ENCODE measurements at places on chromosomes 6 and 20. TPM values are rescaled to one million over a fixed set of nuclear protein-coding genes. Genes with fewer than 3 reads are reported as not detected.

- no peak overlapping the region for H3K27ac ChIP-seq
- no peaks in the 10 kb centered on the region for H3K27me3 ChIP-seq
- H3K4me1 ChIP-seq = no peaks in the 10 kb centered on the region
- DNase-seq = no peak
Observed at GRCh38 chr6:123994891-123995635, 191.4 kb downstream of the NKAIN2 start.

- H3K27ac ChIP-seq = peak overlapping the region; percentile 62
- peak; percentile 81 for DNase-seq
- peaks cover 30% of the 10 kb centered on the region for H3K4me1 ChIP-seq
- no peaks in the 10 kb centered on the region for H3K36me3 ChIP-seq
- H3K4me3 ChIP-seq = no peak overlapping the region
Observed at GRCh38 chr20:57323034-57323433, 6.6 kb upstream of the SPO11 start.

DNA sequence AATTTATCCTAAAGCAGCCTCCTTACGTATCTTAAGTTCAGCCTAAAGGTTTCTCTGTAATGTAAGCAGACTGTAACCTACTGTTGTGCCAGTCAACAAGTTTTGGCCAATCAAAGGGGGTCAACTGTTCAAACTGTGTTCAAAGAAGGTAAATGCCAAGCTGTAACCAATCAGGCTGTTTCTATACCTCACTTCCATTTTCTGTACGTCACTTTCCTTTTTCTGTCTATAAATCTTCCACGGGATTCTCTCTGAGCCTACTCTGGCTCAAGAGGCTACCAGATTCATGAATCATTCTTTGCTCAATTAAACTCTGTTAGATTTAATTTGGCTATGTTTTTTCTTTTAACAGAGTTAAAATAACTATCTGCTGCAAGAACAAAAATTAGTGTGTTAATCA lies 5.1 kb upstream of the CALHM6 start:
- H3K4me1 ChIP-seq = peaks cover 2% of the 10 kb centered on the region
- H3K27ac ChIP-seq = no peak overlapping the region
- no peaks in the 10 kb centered on the region for H3K36me3 ChIP-seq
- DNase-seq = no peak
- no peak overlapping the region for H3K4me3 ChIP-seq

DNA sequence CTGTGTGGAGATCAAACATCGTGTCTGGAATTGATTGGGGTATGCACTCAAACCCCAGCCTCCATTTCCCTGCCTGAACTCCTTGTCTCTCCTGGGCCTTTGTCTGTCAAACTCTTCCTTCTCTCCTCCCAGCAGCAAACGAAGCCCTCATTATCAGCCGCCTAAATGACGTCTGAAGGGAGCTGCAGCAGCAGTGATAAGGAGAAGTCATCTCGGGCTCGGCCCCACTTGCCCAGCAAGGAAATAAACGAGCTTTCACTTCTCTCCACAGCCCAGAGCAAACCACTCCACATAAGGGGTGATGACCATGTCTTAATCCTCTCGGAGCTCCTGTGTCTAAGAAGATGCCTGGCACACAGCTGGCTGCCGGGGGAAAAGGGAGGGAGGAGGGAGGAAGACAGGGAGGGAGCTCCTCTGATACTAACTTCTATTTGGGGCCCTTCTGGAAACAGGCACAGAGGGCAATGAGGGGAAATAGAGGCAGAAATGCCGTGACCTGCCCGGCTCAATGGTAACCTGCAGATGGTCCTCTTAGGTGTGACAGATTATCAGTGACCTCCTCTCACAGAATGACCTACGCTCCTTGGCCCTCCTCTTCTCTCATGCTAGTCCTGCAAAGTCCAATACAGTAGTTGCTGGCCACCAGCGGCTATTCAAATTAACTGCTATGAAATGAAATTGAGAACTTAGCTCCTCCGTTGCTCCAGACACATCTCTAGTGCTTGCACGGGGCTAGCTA lies 100.4 kb downstream of the PXDC1 start:
- no peak overlapping the region for H3K4me3 ChIP-seq
- H3K27me3 ChIP-seq = peaks cover 3% of the 10 kb centered on the region
- DNase-seq = no peak
- H3K36me3 ChIP-seq = no peaks in the 10 kb centered on the region
- H3K27ac ChIP-seq = no peak overlapping the region

DNA sequence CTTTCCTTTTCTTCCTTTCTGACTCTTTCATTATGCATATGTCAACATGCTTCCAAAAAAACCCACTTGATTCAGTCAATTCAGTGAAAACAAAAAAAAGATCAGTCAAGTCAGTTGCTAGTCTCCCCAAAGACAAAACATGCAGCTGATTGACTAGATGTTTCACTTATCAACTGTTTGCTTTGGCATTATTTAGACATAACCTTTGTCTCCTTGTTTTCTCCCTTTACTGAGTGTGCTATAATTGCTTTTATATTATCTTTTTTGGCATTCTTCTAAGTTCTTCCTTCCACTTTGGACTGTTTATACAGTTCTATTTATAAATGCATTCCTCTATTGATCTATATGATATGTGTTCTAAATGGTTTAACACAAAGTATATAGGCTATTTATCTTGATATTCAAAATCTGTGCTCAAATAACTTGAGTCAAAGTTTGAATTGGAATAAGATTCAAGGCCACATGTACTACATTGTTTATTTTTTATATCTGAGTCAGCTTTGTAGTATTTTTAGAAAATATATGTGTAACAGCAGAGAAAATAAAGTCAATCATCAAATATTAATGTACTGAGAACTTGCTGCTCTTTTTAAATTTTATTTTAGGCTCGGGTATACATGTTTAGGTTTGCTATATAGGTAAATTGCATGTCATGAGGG lies 260.5 kb downstream of the CENPW start:
- H3K27ac ChIP-seq = no peak overlapping the region
- H3K36me3 ChIP-seq = no peaks in the 10 kb centered on the region
- H3K4me1 ChIP-seq = no peaks in the 10 kb centered on the region
- DNase-seq = no peak
- H3K27me3 ChIP-seq = no peaks in the 10 kb centered on the region

Gene SLC4A11
- total RNA-seq = 26.2 TPM

- H3K4me3 ChIP-seq = no peak overlapping the region
- no peak overlapping the region for H3K27ac ChIP-seq
- H3K27me3 ChIP-seq = no peaks in the 10 kb centered on the region
- DNase-seq = no peak
- H3K36me3 ChIP-seq = no peaks in the 10 kb centered on the region
Observed at GRCh38 chr6:133710826-133711225, 178.1 kb upstream of the TCF21 start.

DNA sequence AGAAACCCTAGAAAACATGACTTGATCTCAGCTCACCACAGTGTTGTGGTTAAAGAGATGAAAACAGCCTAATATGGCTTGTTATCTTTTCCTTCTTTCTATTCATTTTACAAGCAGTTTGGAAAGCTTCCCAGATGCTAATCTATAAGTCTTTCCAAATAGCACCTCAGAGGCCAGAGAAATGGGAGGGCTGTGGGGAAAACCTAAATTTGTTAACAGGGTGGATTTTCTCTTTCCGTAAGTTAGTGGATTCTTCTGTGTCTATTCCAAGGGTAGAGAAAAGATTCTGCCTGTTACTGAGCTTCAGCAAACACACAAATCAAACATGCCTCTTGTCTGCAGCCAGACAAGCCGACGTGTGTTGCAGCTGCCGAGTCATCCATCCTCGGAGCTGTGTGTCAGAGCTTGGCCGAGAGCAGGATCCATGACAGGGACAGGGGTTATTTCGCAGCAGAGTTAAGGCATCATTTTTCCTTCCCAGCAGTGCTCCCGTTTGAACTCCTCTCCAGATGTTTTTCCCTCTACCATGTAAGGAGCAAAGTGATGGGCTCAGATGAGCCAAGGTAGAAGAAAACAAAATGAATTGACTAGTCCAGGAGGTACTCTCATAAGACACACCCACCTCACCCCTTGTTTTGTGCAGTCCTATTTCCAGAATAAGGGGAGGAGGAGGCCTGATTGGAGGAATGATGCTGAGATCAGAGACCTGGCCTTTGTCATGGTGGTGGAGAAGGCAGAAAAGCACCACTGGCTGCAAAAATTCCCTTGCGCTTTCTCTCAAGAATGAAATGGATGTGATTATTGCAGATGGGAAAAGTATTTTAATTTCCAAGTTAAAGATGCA lies 560.0 kb downstream of the C6orf118 start:
- H3K4me1 ChIP-seq = peaks cover 5% of the 10 kb centered on the region
- no peak overlapping the region for H3K4me3 ChIP-seq
- H3K27ac ChIP-seq = no peak overlapping the region
- no peaks in the 10 kb centered on the region for H3K36me3 ChIP-seq
- DNase-seq = no peak

Gene ADGRB3
- 1.1 TPM for total RNA-seq

- no peaks in the 10 kb centered on the region for H3K36me3 ChIP-seq
- peaks cover 12% of the 10 kb centered on the region for H3K27me3 ChIP-seq
- H3K4me1 ChIP-seq = no peaks in the 10 kb centered on the region
Observed at GRCh38 chr20:46827718-46828458, 66.8 kb upstream of the EYA2 start.

Gene DUSP22
- total RNA-seq = 71.3 TPM

DNA sequence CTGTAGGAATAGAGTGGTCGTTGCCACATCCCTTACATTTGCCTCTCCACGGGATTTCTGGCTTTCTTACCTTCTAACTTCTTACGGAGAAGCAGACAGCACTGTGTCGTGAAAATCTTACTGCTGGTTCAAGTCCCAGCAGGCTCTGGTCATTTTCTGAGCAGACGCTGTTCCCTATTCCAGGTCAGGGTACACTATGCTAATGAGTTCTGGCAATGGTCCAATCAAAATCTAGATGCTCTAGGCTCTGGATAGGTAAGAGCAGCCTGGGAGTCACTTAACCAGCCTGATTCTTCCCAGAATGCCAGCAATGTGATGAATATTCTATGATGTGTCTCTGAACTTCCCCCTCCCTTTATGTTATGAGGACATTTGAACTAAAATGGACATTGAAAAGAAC lies at the start of gene GCM1:
Gene GCM1, minus strand, starts transcription at position 158 of the 400 bp plus-strand sequence. CDS start 3,209 bp downstream, outside the sequence.
- no peak within 1 kb of the TSS for H3K27ac ChIP-seq
- DNase-seq = no peak
- no peak within 1 kb of the TSS for H3K4me3 ChIP-seq
- no peaks in the 10 kb centered on the region for H3K27me3 ChIP-seq
- no peaks in the 10 kb centered on the region for H3K36me3 ChIP-seq

All from suprapubic skin (tissue), 4 donors.